ENCODE measurements at places on chromosomes 4 and X.

DNA sequence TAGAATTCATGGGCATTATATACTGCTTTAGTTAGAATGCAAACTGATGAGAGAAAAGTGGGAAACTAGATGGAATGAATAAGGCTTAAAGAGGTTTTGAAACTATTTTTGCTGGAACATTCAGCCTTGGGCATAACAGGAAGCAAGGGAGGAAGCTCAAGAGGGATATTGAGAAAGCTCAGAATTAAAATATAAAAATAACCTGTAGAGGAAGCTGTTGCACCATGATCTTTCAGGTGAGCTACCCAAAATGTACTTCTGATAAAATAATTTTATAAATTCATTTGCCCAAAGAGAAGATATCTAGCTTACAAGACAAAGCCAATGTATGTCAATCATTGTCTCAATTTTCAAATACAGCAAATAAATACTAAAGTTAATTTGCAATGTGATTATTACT is 11.3 kb downstream of the GC start:
- no peak for DNase-seq

- no peak for DNase-seq
Observed at GRCh38 chr4:110033355-110034025, 120.8 kb downstream of the EGF start.

DNA sequence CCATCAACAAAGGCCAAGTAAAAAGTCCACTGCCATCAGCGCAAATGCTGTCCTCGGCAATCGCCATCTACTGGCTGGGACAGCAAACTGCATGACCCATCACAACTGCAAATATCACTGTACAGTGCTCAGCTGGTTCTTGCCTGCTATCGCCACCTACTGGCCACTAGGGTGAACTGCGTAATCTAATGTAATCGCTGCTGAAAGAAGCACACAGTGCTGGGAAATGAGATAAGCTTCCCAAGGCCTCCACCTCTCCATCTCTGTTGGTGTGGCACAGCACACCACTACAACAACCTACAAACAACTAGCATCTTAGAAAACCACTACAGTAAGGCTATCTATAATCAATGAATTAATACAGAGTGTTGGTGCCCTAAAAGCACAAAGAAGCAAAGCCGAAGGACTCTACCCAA is 298.3 kb downstream of the TEX13A start:
- peak; percentile 53 for DNase-seq

- DNase-seq: no peak
Observed at GRCh38 chr4:71520850-71521249, 182.0 kb downstream of the SLC4A4 start.

- DNase-seq: no peak
Observed at GRCh38 chrX:117978402-117978801, 138.2 kb downstream of the KLHL13 start.

DNA sequence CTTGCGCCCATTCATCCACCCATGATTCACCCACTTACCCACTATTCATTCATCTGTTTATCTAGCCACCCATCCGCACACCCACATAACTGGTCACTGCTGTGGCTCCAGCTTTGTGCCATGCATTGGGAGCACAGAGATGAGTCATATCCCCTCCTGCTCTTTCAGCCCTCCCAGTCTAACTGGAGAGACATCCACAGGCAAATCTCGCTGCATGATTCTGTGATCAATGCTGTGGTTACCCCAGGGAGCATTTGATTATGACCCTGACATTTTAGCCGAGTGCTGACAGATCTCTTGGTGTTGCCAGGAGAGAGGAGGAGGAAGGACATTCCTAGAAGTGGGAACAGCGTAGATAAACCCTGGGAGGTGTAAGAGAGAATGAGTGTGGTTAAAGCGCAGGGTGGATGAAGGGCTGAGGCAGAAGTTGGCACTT is 10.4 kb upstream of the PORCN start:
- no peak for DNase-seq
